ENCODE measurements at places on chromosomes 7 and 10.

- no peak for DNase-seq
Observed at GRCh38 chr10:101993221-101993620, 62.8 kb downstream of the ARMH3 start.

- no peak for DNase-seq
Observed at GRCh38 chr10:23047201-23048050, 48.0 kb upstream of the MSRB2 start.

- no peak for DNase-seq
Observed at GRCh38 chr7:44101966-44102845, 1.9 kb upstream of the AEBP1 start.

GRCh38 chr10:71641449-71641848 is 78.1 kb downstream of the C10orf105 start:
- DNase-seq, result no peak

GRCh38 chr7:44796034-44796503 is 412 bp upstream of the PPIA start:
- DNase-seq, result no peak

DNA sequence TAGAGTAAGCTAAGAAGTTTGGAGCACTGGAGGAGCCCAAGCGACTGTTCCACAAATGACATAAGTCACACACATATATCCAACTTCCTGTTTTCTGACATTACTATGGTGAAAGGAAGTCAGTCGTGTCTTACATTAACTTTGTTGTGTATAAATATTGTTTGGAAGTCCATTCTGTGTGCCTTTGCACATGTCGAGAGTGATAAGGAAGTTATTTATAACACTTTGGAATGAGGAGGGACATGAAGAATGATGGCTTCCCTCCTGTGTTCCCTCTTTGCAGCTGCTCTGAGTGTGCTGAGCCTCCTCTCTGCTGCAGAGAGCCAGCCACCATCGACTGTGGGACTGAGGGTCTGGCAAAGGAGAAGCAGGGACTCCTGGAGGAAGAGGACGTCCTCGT is 40.4 kb upstream of the MGMT start:
- DNase-seq, result peak; percentile 17

- DNase-seq, result no peak
Observed at GRCh38 chr7:2809903-2810625, 34.0 kb downstream of the GNA12 start.

DNA sequence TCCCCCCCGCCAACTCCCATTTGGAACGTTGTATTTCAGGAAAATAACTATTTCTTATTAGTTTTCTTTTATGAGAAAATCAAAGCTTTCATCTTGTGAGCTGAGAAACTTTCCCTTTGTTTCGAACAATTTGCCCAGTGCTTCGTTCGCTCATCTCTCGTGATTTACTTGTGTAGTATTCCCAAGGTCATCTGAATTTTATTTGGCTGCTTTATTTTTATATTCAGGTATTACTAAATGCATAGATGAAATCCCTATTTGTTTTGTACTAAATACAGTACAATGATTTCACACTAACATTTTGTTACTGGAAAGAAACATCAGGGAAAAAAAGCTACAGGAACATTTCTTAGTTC is 12.0 kb upstream of the EBLN1 start:
- DNase-seq, result no peak

DNA sequence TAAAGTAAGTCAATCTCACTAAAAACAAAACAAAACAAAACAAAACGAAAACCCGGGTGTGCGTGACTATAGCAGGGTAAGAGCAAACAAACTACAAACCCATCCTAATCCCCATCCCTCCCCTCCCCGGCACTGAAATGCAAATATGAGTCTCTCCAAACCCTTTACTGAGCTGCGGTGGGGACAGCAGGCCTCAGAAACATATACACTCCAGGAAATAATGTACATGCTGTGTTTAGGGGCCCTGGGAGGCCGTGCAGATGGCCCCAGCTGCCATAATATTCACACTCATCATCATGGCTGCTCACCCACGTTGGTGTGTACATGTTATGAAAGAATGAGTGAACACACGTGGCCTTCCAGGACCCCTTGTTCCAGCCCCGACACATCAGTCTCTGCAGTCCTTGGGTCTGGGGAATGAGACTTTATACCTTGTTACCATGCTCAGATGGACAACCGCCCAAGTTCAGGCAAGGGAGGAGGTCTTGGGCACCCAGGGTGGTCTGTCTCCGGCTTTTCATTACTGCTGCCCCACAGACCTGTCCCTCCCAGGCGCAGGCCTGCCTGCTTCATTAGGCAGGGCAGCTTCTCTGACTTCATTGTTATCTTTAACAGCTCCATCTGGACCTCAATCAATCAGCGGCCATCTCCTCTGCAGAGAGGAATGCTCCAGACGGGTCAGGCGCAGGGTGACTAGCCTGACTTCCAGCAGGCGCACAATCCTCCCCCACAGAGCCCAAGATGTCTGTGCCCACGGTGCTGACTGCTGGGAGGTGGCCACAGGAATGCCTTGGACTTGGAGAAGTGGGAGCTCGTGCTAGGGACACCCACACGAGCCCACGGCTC is 20.6 kb downstream of the HSPA12A start:
- no peak for DNase-seq

GRCh38 chr7:73307436-73307835 is 1.2 kb downstream of the NSUN5 start:
- no peak for DNase-seq

GRCh38 chr7:43824963-43825362 is 44.4 kb downstream of the MRPS24 start:
- DNase-seq, result no peak

DNA sequence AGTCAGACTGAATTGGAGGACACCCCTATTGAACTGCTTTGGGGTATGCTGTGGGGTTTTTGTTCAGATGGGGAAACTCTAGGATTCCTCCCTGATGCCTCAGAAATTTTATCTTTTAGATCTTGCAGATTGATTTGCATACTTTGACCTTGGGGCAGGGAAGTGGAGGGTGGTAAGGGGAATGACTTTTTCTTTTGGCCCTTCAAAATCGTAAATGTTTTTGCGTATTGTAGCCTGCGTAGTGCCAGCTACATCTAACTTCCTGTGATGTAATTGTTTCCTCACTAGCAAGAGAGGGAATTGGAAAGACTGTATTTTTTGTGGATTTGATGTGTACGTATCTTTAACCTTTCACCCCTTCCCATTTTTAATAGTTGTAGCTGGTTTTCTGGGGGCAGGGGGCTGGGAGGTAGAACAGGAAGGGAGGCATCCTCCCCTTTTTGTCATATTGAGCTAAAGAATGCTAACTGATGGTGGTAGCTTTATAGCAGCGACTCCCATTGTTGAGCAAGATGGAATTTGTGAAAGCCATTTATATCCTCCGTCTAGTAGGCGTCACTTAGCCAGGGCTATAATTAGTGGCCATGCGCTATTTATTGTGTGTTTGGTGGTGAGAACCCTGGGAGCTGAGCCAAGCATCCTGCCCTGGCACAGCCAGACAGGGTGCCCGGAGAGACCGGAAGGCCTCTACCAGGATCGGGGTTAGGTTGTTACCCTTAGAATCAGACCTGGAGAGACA is 11.3 kb downstream of the DUSP5 start:
- DNase-seq, result no peak

GRCh38 chr7:73918926-73919693 is 58.2 kb downstream of the TMEM270 start:
- DNase-seq, result no peak

DNA sequence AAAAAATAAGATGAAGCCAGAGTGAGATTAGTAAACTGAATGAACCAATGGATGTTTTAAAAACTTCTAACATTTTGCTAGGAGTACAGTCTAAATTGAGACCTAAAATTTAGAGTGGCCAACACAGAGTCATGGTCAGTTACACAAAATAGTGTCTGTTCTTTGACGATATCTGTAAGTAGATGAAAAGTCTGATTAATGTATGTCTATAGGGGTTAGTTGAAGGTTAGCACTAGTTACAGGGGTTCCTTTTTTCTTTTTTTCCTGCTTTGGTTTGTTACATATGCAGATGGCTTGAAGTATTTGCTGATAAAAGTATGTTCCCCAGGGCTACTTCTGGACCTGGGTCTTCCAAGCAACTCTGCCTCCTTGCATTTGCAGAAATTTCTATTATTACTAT is 90.1 kb upstream of the MTPN start:
- DNase-seq, result no peak

DNA sequence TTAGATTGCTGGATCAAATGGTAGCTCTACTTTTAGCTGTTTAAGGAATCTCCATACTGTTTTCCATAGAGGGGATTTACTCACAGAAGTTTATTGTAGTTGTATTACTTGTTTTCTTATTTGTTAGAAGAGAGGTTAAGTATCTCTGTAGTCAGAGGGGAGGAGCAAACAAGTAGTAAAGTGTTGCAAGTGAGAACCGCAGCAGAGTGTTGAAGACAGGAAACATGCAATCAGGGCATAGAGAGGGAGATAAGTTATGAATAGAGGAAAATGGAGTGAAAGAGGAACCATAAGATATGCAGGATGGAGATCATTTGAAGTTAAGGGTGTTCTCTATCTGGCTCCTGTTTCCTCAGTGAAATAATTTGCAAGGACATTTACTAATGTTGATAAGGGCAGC is 331.4 kb upstream of the TMEM229A start:
- no peak for DNase-seq

DNA sequence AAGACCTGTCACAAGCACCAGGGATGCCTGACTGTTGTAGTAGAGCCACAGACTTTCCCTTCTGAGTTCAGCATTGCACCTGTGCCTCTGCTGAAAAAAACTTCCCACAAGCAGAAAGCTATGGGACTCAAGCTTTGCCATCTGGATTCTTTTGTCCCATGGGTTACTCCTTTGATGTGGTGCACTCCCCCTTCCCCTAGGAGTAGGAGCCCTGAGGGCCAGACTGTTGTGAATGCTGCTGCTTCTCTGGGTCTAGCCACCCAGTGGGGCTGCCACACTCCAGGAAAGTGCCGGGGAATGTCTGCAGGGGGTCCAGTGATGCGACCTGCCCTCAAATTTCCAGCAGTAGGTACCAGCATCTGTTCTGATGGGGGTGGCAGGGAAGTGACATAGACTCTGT is 11.7 kb downstream of the CASP7 start:
- no peak for DNase-seq

DNA sequence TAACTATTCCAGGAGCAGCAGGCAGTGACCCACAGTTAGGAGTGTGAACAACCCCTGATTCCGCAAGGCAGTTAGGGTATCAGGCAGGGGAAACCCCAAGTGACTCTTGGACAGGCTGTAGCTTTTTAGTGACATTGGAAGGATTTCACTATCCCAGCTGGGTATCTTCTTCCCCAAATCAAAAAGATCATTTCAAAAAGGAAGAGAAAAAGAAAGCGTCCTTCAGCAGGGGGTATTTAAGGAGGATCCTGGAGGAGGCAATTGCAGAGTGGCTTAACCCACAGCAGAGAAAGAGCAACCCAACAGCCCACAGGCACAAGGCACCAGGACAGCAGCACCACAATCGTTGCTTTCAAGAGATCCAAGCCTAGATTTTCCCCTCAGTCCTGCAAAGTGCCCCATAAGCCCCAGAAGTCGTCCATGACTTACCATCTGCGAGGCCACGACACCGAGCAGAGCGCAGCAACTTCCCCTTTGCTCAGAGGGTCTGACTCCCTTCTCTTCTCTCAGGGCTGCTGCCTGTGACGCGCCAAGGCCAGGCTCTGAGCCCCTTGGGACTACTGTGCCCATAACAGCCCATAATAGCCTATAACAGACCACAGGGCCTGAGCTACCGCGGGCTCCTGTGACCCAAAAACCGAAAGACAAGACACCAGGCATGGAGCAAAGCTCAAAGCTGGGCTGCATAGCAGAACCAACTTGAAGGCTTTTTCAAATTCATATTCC is 19.8 kb downstream of the PIK3AP1 start:
- DNase-seq, result no peak

DNA sequence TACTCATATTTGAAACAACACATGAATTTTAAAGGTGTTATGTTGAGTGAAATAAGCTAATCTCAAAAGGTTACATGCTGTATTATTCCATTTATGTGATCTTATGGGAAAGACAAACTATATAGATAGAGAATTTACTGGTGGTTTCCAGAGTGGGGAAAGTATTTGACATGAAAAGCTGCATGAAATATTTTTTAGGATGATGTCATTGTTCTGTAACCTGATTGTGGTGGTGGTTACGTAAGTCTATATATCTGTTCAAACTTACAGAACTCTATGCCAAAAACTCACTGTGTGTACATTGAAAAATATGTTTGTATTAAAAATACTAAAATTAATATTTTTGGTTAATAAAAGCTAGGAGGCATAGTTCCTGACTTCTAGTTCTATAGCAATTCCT is 453.0 kb downstream of the SORCS3 start:
- DNase-seq, result no peak

DNA sequence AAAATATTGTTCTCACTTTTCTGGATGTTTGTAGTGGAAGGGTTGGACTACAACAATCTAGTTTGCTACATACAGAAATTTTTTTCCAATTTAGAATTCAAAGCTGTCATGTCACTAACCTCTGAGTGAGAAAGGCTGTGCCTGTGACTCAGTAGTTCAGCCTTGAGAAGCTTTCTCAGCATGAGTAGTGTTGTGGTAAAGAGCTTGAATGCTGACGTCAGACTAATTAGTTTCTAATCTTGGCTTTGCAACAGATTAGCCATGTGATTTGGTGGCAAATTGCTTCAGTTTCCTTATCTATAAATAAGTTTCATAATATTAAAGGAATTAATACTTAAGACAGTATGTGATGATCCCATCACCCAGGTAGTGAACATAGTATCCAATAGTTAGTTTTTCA is 83.8 kb downstream of the ABCA13 start:
- DNase-seq, result no peak

- no peak for DNase-seq
Observed at GRCh38 chr7:148979827-148980226, 48.5 kb downstream of the PDIA4 start.

DNA sequence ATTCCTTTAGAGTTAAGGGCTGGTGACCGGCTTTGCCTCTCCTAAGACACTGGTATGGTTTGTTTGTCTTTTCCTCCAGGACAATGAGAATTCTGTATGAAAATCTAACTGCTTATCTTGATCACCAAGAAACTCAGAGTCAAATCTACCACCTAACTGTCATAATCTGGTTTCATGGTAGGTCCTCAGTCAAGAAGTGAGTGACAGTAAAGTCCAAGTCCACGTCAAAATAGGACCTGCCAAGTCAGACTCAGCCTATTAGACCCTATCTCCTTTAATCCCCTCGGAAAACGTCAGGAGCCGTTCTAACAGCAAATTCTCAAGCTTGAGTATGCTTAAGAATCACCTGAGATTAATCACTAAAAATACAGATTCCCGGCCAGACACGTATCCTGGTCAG is 37.4 kb downstream of the C7orf33 start:
- DNase-seq, result no peak

GRCh38 chr10:116316503-116316902 is 7.7 kb upstream of the CCDC172 start:
- DNase-seq, result no peak

DNA sequence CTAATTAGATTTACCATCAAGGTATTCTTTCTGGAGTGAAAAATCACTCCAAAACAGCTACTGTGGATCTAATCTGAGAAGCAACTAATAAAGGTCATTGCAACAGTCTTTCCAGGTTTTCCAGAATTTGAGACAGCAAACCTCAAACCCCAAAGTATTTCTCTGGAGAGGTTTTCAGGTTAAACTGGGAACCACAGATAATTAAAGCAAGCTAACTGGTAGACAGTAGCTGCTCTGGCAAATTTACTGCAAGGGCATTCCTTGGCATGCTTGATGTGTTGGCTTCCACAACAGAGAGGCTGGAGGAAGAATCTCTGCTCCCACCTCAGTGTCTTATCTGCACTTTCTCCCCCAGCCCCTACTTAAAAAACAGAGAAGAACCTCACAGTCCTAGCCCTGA is 140.0 kb upstream of the NRBF2 start:
- DNase-seq, result no peak

- DNase-seq, result no peak
Observed at GRCh38 chr7:131424219-131424822, 96.6 kb downstream of the MKLN1 start.

GRCh38 chr10:89836840-89837164 is 135.4 kb downstream of the KIF20B start:
- no peak for DNase-seq
